Endodermal cell (in vitro differentiated cells): ENCODE measurements at places on chromosomes 1 and 21.
A peak's percentile ranks its signal among the peaks of the same experiment; 100 is the strongest.

- no peak for DNase-seq
Measured at GRCh38 chr1:221805121-221805520, 63.2 kb upstream of the DUSP10 start.

GRCh38 chr1:186440584-186440983, 20.3 kb downstream of the PDC start:
- DNase-seq, result no peak

DNA sequence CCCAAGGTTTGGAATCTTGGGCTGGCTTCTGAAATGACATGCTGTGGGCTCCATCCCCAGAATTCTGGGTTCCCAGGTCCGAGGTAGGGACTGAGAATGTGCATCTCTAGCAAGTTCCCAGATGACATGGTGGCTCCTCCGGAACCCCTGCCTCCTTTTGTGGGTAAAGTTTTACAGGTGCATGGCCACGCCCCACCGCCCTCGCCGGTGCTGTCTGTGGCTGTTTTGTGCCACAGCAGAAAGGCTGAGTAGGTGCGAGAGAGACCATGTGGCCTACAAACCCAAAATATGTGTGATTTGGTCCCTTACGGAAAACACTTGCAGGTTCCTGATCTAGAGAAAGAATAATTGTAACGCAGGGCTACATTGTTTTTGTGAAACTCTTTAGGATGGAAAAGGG, 30.9 kb downstream of the SKI start:
- no peak for DNase-seq

DNA sequence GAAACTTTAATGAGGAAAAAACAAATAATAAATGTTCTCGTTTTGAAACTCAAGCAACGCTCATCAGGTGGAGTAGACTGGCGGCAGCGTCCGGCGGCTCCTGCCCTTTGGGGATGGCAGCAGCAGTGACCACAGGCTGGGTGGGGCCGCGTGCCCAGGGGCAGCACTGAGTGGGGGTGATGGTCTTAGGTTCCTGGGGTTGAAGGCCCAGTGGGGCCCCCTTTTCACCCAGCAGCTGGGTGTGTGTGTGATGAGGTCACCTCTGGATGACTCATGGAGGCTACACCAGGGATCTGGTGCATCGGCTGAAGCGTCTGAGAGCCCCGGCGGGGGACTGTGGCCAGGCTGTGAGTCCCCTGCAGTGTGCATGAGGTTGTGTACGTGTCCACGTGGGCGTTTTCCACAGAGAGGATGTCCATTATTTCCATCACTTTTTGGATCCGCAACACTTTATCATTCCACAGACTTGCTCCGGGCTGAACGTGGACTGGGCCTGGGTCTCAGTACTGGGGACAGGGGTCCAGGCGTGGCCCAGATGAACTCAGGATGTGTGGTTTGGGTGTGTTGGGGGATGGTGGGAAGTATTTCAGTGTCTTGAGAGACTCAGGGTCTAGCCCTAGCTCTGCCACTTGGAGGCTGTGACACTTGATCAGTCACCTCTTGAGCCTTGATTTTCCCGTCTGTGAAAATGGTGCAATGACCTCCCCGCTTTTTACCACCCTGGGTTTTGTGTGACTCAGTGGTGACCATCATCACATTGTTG, 25.6 kb downstream of the LDLRAP1 start:
- no peak for DNase-seq

GRCh38 chr1:7317888-7318287, 453.2 kb upstream of the VAMP3 start:
- peak; percentile 46 for DNase-seq

- no peak for DNase-seq
Measured at GRCh38 chr1:222390181-222390580, 157.7 kb downstream of the HHIPL2 start.

- DNase-seq, result no peak
Measured at GRCh38 chr1:164635803-164636731, 77.1 kb downstream of the PBX1 start.

DNA sequence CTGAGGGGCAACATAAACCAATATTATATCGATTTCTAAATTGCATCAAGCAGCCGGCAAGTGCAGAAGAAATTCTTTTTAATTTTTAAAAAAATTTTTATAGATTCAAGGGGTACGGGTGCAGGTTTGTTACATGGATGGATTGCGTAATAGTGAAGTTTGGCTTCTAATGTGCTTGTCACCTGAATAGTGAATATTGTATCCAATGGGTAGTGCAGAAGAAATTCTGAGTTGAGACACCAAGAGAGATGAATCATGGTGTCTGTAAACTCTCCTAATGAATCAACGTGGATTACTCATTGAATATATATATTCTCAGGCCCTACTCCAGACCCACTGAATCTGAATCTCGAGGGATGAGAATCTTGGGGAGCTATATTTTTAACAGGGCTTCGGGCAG, 253.7 kb upstream of the FOXD3 start:
- no peak for DNase-seq

- no peak for DNase-seq
Measured at GRCh38 chr1:213987927-213988506, at the start of gene PROX1. TSS of gene PROX1 (plus strand) at chr1:213987973. CDS start at chr1:213996536, 8,563 bp downstream.

GRCh38 chr1:47569681-47570470, 132.0 kb downstream of the FOXD2 start:
- DNase-seq, result peak; percentile 86

DNA sequence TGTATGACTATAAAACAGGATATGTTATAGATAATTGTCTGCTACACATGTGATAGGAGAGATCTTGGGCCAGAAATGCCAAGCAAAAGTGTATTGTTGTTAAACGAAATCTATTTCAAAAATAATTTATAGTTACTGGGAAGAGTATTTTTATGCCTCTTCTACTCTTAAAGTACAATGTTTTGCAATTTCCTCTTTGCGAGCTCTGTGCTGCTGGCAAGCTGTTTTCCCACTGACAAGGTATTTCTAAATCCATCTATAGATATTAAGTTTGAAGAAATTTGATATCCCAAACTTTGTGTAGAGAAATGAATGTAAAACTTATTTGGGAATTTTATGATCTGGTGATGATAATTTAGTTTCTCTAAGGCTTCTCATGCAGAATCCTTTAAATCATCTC, 63.3 kb upstream of the PTGFR start:
- no peak for DNase-seq

DNA sequence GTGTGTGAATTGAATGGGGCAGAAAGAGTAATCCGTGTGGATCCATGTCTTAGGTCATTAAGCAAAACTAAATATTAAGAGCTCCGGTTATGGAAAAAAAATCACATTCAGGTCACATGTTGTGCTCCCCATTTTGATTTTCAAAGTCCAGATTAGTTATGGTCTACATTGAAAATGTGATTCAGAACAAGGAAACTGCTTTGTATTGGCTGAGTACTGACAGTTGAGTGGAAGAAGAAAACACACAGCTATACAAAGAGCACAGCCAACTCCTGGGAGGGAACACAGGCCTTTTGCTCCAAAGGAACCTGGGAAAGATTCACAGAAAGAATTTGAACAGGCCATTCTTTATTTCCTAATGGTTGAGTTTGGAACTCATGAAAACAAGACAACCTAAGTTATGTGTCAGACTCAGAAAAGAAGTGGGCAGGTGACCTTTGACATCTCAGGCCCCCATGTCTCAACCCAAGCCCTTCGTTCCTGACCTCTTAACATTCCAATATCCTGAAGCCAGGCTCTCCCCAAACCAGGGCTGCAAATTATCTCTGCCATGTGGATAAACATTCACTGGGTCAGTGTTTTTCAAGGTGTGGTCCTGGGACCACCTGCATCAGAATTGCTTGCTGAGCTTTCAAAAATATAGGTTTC, 159.3 kb upstream of the LMO4 start:
- DNase-seq, result no peak

DNA sequence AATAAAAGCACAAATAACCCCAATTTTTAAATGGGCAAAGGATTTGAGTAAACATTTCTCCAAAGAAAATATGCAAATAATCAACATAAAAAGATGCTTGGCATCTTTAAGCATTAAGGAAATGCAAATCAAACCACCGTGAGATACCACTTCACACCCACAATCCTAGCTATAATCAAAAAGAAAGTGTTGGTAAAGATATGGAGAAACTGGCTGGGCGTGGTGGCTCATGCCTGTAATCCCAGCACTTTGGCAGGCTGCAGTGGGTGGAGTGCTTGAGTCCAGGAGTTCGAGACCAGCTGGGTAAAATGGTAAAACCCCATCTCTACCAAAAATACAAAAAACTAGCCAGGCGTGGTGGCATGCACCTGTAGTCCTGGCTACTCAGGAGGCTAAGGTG, 16.9 kb downstream of the ARHGEF11 start:
- DNase-seq, result no peak

DNA sequence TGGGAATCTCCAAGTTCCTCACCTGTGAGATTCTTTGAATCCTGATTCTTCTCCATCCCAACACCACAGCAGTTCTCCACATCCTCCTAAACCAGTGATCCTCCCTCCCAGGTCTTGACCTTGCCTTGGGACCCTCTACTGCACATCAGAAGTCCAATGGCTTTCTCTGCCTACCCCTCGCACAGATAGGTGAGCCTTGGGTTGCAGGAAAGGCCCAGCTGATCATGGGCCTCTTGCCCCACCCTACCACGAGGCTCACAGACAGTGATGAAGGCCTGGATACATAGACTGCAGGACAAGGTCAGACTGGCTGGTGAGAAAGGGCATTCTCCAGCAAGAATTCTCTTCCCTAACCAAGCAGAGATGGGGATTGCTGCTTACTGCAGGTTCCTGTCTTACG, 825 bp downstream of the FABP3 start:
- no peak for DNase-seq

GRCh38 chr1:72186733-72187307, 95.5 kb downstream of the NEGR1 start:
- no peak for DNase-seq

GRCh38 chr1:18484276-18484675, 3.5 kb downstream of the KLHDC7A start:
- peak; percentile 17 for DNase-seq

DNA sequence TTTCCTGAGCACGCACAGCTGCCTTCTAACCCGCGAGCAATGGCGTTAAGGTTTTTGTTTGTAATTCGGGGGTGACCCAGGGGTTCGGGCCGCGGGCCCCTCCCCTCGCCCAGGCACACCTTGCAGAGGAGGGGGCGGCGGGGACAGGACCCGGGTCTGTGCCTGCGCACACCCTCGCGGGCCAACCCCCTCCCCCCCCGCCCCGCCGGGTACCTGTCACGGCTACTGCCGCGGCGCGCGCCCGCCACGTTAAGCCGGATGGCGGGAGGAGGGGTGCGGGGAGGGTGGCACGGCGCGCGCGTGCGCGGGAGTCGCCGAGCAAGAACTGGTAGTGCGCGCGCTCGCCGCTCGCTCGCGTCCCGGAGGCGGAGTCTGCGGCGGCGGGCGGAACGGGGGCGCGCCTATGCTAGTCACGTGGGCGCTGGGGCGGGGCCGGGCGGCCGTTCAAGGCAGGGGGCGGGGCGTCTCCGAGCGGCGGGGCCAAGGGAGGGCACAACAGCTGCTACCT, at the start of gene TPTE:
TPTE (plus strand) TSS at position 493 of the 508 bp plus-strand sequence. CDS start 17,141 bp downstream, outside the sequence.
- no peak for DNase-seq

GRCh38 chr1:89802841-89803240, 18.0 kb upstream of the LRRC8D start:
- no peak for DNase-seq

DNA sequence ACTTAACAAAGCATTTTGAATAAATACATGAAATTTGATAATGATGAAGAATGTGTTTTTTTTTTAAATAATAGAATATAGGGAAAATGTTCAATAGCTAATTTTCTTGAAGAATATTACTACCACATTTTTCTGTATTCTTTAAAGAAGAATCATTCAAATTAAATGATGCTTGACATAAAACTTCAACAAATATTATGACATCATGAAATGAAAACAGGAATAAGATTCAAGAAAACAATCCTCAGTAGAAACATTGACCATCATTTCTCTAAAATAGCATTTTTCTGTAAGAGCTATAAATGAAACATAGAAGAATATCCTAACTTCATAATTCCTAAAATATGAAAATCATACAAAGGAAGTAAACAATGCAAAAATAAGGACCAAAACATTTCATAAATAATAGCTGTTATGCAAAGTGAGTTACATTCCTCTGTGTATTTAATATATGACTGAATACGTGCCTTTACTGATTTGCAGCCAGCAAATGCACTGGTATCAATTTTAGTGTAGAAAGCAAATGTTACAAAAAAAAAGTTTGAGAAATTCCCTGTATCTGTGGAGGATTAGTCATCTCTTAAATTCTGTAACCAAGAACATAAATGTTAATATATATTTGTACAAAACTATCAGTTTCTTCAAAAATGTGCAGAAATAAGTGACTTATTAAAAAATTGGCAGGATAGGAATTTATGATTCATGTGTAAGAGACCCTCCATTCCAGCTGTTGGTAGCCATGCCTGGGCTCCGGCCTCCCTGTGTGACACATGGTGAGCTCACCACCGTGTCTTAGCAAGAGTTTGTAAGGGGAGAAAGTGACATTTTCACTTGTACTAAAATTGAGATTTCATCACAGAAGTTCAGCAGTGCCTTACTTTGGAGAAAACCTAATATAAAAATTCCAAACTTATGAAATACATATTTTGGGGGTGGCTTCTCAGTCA, 15.0 kb upstream of the PTPN14 start:
- no peak for DNase-seq

GRCh38 chr21:41465176-41465781, 39.2 kb downstream of the MX1 start:
- no peak for DNase-seq

DNA sequence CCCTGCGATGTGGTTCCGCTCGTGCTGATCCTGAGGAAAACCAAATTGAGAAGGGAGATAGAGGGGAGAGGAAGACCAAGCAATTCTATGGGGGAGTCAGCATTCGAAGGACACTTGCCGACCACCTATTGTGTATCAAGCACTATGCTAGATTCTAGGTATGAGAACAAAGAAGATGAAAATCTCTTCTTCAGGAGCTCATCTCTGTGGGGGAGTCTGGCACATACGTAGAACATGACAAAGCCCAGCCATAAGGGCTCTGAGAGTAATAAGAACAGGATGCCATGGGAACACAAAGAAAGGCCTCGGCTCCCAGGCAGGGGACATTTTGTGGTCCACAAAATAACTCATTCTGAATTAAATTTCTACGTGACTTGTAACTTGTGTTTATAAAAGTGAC, 83.7 kb downstream of the WLS start:
- DNase-seq, result peak; percentile 59

DNA sequence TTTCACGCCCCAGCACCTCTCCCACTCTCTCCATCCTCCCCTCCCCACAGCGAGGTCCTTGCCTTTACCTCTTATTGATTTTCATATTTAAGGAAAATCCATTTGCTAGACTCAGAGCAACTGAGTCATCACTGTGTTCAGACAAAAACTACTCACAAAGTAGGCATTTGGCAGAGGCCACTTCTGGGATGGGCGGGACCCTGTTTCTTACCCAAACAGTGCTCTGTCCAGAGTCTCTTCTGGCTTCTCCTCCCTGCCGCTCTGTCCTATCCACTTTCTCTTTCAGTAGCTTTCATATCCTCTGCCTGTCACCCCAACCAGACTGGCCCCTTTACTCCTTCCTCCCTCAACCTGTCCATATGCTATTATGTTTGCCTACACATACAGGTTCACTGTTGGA, 2.4 kb upstream of the NAV1 start:
- no peak for DNase-seq

DNA sequence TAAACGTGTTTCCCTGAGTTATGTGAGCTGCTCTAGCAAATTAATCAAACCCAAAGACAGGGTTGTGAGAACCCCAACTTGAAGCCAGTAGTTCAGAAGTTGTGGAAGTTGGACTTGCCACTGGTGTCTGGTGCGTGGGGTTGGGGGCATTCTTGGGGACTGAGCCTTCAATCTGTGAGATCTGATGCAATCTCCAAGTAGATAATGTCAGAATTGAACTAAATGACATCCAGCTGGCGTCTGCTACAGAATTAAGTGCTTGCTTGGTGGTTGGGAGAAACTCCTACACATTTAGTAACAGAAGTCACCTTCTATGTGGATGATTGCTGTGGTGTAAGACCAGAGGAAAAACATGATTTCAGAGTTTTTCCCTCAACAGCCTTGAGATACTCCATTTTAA, 207.4 kb downstream of the FGGY start:
- DNase-seq, result no peak
